Cortex of kidney (tissue), 1 donor: ENCODE measurements at places on chromosomes 13 and 19.

GRCh38 chr19:17565611-17566010, 10.2 kb downstream of the COLGALT1 start:
- DNase-seq = no peak

DNA sequence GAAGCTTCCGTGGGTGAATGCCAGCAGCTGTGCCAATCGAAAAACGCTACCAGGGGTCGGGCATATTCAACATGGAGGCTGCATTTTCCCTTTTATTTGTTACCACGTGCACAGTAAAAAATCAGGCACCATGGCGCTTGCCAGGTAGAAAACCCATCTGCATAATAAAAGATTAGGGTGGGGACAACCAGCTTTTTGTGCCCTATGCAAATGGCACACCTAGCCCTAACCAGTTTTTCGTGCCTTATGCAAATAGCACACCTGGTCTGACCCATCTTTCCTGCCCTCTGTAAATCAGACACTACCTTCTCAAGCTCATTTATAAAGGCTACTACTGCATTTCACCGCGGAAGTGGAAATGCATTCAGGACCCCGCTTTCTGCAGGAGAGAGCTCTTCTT, 62.1 kb upstream of the FREM2 start:
- no peak for DNase-seq

GRCh38 chr13:90270226-90270625, 1077.3 kb upstream of the MIR17HG start:
- DNase-seq = no peak

GRCh38 chr19:48487948-48488347, 18.8 kb downstream of the CYTH2 start:
- DNase-seq = no peak

- DNase-seq = no peak
These were observed 446.4 kb downstream of the COG6 start for GRCh38 chr13:40101708-40102359.

- DNase-seq = no peak
These were observed 33.7 kb upstream of the ZNF724 start for GRCh38 chr19:23283925-23284324.

DNA sequence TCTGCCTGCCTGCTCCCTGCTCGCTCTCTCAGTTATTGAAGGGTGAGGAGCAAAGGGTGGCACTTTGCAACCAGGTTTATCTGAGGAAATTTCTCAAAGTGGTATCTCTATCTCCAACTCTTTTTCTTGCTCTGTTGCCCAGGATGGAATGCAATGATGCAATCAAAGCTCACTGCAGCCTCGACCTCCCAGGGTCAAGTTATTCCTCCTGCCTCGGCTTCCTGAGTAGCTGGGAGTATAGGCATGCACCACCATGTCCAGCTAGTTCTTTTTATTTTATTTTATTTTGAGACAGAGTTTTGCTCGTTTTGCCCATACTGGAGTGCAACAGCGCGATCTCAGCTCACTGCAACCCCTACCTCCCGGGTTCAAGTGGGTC, 4.9 kb downstream of the ACTMAP start:
- DNase-seq = no peak

DNA sequence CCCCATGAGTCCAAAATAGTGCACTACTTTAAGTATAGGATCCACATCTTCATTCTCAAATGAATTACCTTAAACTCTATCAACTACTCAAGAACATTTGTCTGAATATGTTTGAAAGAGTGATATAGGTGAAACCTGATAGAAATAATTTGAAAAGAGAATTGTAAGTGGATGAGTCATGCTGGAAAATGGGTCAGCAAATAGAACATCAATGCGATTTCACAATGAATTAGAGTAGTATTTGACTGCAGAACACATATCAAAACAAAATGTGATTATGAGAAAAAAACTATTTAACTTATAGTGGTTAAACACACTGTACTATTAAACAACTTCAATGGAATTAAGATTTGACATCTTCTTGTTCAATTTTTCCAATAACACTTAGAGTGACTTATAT, 300.6 kb upstream of the KLHL1 start:
- no peak for DNase-seq

DNA sequence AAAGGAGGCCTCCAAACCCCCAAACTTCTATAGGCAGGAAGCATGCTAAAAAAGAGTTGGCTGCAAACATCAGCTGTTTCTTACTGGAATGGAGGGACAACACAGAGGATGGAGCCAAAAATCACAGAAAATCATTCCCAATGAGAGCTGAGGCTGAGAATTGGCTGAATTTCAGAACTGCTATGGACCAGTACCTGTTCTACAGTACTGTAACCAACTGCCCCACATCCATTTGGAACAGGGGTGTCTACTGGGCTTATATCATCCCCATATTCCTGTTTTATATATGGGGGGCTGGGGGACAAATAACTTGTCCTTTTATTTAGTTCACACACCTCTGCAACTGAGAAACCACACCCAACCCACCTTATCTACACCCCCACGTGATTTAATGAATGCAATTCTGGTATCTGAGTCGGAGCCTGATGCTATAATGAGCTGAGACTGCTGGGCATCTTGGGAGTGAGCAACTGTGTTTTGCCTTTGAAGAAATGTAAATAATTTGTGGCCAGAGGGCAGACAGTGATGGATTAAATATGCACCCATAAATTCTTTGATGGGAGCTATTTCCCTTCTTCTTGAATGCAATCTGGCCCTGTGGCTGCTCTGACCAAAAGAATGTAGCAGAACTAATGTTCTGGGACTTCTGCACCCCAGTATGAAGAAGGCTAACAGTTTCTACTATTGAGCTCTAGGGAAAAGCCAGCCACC, 82.6 kb downstream of the TBC1D4 start:
- no peak for DNase-seq

DNA sequence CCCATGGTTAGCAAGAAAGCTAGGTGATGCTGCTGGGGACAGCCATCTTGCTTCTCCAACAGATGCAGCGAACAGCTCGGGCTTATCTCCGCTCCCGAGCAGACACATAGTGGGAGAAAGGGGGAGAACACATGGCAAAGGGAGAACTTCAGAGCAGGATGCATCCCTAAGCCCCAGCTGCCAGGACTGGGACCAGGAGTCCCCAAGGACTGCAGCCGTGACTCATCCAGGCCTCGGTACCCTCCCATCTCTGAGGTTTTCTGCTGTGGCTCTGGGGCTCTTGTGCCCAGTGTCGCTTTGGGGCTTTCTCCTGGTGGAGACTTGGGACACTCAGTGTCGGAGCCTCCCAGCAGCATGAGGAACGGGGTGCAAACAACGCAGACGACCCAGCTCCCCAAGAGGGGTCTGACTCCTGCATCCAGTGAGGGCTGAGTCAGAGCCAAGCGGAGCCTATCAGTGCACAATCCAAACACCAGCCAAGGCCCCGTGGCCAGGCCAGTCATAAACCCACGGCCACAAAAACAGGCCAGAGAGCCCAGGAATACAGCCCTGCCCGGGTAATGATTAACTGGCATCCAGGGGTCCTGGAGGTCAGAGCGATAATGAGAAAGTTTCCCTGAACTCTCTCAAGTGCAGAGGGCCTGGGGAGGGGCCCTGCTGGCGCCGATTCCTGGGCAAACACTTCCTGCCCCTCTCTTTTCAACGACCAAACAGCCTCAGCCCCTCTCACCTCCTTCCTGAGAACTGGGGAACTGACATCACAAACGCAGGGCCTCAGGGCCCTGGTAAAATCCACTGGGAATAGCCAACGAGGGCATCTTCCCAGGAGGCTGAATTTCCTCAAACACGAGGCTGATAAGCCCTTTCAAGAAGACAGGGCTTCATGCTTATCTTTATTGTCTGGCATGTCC, 202.9 kb downstream of the USP12 start:
- no peak for DNase-seq

DNA sequence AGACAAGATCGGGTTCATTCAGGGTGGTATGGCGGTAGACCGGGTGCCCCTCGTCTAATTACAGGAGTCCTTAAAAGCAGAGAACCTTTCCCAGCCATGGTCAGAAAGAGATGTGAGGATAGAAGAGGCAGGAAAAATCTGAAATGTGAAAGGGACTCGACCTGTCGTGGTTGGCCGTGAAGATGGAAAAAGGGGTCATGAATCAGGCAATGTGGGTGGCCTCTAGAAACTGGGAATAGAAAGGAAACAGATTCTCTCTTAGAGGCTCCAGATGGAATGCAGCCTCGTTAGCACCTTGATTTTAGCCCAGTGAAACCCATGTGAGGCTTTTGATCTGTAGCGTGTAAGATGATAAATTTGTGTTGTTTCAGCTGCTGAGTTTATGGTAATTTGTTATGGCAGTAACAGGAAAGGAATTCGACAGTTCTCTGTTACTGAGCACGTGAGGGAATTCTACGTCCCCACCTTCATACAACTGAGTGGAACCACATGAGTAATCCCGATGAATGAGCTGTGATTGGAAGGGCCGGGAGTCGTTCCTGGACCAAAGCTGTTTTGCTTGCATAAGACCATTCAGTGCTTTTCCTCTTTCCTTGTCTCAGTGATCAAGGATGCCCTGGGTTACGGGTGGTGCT, 11.0 kb upstream of the CA11 start:
- DNase-seq = no peak

- no peak for DNase-seq
These were observed 60.5 kb downstream of the GADD45B start for GRCh38 chr19:2536461-2536860.

DNA sequence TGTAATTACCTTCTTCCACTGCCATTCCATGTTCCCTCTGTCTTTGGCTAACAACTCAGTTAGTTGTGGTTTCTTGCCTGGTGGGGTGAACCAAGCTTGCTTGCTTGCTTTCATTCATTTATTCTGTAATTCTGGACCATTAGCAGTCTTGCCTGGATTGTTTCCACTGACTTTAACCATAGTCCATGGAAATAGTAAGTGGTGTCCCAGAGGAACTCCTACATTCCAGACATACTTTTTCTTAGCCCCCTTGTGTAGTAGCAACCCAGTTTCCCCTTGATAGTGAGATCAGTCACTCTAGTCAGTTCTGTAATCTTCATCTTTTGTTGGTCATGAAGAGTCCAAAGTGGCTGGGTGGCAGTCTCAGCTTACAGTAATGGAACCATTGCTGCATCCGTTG, 23.2 kb downstream of the PDS5B start:
- no peak for DNase-seq

DNA sequence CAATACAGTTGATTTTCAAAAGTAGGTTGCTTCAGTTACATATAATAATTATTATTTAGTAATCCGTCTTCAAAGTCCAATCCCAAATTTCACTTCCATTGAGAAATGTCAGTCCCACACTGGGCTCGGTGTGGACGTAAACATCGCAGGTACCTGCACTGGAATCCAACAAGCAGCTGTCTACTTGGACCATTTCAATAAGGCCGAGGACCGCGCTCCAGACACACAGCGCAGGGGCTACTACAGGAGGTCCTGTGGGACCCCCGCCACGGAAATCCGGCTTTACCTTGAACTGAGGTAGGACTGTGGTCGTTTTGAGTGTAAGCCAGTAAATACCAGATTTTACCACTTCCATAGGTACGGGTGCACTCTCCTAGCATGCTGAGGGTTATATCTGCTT, 30.8 kb downstream of the IRS2 start:
- no peak for DNase-seq

DNA sequence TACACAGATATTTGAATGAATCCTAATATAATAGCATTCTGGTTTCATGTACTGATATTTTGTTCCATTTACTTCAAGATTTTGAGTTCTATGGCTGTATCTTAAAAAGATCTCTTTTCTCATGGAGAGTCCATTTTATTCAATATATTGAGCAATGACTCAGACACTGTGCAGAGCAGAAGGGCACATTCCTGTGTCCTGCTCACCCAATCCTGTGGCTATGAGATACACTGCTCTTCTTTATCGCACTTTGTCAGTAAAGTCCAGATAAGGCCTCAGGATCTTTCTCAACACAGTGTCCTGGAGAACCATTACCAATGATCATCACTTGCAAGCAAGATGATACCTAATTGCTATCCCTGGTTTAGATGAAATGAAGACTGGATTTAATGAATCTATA, 155.0 kb downstream of the CYSLTR2 start:
- DNase-seq = no peak

GRCh38 chr13:94305463-94305862, 174.0 kb downstream of the DCT start:
- DNase-seq = no peak

DNA sequence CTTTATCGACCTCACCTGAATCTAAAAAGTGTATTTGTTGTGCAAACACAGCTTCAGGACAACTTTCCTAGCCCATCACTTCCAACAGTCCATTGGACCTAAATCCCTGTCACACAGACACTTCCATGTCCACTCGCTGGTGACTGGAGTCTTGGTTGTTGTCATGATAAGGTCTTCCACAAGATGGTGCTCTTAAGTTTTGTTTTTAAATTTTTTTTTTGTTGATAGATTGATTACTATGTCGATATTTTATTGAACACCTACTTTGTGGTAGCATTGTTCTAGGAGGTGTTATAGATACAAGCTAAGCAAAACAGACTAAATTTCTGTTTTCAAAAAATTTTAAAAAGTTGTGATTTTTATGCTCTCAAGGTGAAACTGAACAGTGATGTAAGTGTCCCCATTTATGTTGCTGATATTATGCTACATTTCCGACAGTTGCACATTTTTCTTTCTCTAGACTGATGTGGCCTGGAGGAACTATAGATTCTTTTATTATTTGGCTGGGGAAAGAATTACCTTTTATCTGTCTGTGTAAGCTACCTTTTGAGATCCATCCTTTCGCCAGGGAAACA, 8.1 kb upstream of the ERICH6B start:
- DNase-seq = no peak

DNA sequence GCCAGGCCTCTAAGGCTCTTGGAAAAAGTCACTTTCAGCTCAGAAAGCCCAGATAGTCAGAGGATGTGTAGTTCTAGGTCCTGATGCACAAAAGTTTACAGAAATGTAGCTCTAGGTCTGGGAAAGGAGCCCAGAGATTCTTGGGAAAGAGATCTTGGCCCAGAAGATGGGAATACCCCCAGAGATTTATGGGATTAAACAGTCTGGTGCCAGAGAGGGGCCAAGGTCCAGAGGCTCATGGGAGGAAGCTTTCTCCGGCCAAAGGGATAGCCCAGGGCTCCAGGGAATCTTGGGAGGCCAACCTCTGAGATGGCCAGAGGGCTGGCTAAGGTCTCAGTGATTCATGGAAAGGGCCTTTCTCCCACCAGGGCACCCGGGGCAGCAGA, 15.2 kb downstream of the BCAT2 start:
- DNase-seq = no peak

GRCh38 chr19:16227837-16228636, 30.3 kb downstream of the AP1M1 start:
- DNase-seq = no peak

- no peak for DNase-seq
These were observed 66.5 kb downstream of the SERP2 start for GRCh38 chr13:44440046-44440608.
